ENCODE measurements at places on chromosomes 6 and 20.

DNA sequence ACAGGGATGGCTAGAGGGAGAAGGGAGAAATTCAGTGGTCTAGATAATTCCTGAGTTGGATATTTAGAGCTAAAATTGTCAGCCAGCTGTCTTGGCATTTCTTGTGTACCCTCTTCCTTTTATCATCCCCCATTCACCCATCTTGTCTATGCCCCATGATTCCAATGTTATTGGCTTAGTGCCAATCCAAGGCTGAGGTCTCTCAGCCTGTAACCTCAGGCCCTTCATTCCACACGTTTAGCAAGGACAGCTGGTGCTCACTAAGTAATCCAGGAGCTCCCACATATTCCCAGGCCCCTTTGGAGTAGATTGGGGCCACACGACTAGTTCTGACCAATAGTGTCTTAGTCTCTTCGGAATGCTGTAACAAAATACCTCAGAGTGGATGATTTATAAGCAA lies 112.4 kb upstream of the ATXN1 start:
- no peak for DNase-seq

DNA sequence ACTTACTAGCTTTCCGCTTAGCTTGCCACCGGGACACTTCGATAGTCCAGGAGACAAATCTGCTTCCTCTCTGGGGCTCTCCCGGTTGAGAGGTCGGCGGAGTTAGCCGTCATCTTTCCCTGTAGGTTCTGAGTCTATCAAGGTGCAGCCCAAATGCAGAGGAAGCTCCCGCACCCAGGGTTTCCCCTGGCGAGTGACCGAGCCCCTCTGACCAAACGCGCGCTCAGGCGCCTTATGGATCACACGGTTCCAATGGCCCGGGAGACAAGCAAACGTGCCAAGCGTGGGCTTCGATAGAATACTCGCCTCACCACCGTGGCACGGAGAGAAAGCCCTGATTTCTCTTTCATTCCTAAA lies 15.8 kb upstream of the FOXC1 start:
- DNase-seq = no peak

GRCh38 chr6:149727793-149728498 lies 10.0 kb upstream of the LATS1 start:
- DNase-seq = no peak

DNA sequence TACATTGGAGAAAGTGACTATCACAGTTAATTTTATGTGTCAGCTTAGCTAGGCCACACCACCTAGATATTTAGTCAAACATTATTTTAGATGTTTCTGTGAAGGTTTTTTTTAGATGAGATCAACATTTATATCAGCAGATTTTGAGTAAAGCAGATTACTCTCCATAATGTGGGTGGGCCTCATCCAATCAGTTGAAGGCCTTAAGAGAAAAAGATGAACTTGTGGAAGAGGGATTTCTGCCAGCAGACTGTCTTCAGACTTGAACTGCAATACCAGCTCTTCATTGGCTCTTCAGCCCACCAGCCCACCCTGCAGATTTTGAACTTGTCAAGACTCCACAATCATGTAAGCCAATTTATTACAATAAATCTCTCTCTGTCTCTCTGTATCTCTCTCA lies 25.1 kb upstream of the FBXO30 start:
- no peak for DNase-seq

GRCh38 chr20:19114410-19114809 lies 98.0 kb upstream of the SLC24A3 start:
- no peak for DNase-seq

GRCh38 chr20:22389836-22390542 lies 194.4 kb downstream of the FOXA2 start:
- no peak for DNase-seq

- no peak for DNase-seq
These were observed 7.9 kb downstream of the PTK6 start for GRCh38 chr20:63529180-63529860.

- no peak for DNase-seq
These were observed 8.2 kb downstream of the ZNF318 start for GRCh38 chr6:43361269-43361668.

DNA sequence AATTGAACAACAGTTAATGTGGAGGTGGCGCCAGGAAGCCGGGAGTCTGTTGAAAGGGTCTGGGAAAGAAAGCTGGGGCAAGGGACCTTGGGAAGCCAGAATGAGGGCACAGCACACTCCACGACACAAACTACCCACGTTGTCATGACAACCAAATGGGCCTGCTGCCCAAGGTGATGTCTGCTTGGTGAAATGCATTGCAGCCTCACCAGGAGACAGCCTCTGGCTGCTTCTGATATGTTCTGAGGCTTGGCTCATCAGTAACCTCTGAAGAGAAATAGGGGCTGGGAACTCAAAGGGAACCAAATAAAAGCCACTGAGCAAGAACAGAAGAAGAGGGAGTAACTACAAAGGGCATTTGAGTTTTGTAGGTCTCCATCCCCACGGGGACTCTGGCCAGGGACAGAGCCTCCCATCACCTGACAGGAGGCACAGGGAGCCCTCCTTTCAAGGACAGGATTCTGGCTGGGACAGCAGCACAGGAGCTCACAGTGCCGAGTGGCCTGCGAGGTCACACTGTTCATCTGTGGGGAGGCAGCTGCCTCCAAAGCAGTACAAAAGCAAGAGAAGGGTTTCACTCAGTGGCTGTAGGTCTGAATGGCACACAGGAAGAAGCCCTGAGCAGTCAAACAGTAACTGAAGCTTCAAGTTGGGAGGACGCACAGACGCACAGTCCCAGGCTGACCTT lies 44.6 kb upstream of the KCNK16 start:
- DNase-seq = no peak

DNA sequence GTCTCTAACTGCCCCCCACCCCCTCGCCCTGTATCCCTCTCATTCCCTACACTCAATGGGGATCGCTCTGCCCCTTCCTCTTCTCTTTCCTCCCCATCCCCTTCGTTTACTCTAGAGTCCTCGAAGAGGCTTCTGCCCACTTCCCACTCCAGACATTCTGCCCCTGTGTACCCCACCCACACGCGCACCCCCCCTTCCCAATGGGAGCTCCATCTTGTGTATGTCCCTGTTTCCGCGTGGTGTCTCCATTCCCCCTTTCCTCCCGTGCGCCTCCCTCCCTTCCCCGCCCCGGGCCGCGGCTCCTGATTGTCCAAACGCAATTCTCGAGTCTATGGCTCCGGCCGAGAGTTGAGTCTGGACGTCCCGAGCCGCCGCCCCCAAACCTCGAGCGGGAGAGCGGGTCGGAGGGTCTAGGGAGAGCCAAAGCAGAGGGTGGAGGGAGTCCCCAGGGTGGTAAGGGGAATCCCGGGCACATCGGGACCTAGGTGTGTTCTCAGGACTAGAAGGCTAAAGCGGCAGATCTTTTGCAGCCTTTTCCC lies 679 bp upstream of the RING1 start:
- DNase-seq = no peak

DNA sequence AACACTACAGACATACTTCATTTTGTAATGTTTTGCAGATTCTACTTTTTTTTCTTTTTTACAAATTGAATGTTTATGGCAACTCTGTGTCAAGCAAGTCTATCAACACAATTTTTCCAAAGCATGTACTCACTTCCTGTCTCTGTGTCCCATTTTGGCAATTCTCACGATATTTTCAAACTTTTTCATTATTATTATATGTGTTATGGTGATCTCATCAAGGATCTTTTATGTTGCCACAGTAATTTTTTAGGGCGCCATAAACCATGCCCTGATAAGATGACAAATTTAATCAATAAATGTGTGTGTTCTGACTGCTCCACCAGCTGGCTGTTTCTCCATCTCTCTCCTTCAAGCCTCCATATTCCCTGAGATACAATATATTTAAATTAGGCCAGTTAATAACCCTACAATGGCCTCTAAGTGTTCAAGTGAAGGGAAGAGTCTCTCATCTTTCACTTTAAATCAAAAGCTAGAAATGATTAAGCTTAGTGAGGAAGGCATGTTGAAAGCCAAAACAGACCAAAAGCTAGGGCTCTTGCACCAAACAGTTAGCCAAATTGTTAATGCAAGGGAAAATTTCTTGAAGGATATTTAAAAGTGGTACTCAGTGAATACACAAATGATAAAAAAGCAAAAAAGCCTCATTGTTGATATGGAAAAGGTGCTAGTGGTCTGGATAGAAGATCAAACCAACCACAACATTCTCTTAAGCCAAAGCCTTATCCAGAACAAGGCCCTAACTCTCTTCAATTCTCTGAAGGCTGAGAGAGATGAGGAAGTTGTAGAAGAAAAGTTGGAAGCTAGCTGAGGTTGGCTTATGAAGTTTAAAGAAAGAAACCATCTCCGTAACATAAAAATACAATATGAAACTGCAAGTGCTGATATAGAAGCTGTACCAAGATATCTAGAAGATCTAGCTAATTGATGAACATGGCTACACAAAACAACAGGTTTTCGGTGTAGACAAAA lies 194.4 kb upstream of the TAB2 start:
- DNase-seq = no peak

DNA sequence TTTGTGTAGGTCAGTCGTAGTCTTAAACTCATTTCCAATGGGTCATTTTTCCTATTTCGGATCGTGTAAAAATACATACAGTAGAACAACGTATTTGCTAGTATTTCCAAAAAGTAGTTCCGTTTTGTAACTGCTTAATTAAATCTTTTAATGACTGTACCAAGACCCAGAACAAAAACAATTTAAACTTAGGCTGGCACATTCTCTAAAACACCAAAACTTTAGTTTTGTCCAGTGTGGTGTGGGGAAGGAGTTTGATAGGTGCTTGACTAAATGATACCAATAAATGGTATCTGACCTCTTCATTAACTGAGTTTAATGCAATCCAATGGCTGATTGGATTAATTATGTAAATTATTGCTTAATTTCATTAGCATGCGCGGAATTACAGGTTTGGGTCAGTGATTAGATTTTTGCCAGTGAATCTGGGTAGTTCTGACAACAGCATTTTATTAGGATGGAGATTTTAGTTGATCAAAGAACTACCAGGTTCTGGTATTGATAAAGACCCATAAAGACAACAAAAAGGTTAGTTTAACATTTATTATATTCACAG lies 20.8 kb downstream of the OR2B2 start:
- DNase-seq = no peak

GRCh38 chr6:20791944-20792343 lies 257.7 kb downstream of the CDKAL1 start:
- no peak for DNase-seq

GRCh38 chr6:10676403-10676802 lies 18.0 kb downstream of the C6orf52 start:
- no peak for DNase-seq

DNA sequence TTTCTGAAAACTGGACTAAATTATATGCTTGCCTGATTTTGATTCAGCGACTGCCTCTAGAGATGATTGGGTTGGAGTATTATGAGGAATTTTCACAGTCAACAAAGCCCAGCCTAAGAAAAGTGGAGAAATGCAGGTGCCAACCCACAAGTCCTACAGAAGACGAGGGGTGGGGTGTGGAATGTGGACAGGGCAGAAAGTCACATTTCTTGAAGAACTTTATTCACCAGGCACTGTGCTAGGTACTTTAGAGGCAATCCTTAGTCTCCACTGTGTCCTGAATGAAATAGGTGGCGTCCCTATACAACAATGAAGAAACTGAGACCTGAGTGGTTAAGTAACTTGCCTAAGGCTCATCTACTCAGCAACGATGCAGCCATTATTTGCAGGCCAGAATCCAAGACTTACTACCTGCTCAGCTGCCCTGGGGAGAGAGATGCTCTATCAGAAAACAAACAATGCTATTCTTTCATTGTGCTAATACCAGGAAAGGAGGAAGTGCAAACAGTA lies 106.3 kb downstream of the RNF144B start:
- no peak for DNase-seq

- no peak for DNase-seq
These were observed 55.7 kb upstream of the PHACTR2 start for GRCh38 chr6:143621876-143622605.

- no peak for DNase-seq
These were observed 68.8 kb downstream of the TSHZ2 start for GRCh38 chr20:53040693-53041589.

DNA sequence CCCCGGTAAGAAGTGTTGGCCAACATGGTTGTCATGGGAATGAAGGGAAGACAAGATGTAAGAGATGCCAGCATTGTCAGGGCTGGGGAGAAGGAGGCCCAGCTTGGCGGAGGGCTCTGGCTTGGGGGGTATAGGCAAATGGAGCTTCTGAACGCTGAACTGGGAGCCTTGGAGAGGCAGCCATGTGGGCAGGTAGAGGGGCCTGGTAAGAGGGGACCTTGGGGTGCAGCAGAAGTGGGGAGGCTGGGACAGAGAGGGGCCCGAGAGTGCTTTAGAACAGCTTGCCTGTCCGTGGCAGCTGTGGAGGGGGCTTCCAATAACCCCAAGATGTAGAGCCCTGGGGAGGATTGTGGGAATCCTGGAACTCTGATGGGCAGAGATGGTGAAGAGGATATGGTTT lies 3.0 kb downstream of the SLC22A1 start:
- DNase-seq = no peak

All from stimulated activated CD4-positive, alpha-beta T cell treated with anti-CD3 and anti-CD28 coated beads, Interleukin-4, amount 100 ng/mL, for 48 hours (primary cell).